ENCODE measurements at places on chromosomes 7 and 10.

GRCh38 chr7:66418537-66418936, 210.1 kb upstream of the KCTD7 start:
- DNase-seq, result no peak

- DNase-seq, result no peak
These were observed 125.3 kb downstream of the CUX1 start for GRCh38 chr7:101942603-101943210.

DNA sequence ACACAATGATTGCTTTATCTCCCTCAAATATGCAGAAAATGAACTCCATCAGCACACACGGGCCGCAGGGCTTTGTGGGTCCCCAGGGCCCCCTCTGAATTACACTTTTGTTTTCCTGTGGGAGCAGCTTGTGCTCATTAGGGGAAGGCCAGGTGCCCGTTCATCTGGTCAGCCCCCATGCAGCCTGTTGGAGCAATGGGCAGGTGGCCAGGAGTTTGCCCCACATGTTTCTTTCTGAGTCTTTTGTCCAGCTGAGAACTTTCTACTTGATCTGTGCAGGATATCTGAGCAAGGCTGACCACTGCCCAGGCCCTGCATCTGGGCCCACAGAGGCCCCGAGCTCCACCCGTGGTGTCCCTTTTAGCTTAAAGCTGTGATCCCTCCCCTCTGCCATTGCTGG, 105.3 kb upstream of the FAM20C start:
- DNase-seq, result no peak

- DNase-seq, result no peak
These were observed 74.7 kb downstream of the MKI67 start for GRCh38 chr10:128051548-128051947.

GRCh38 chr10:129517680-129518057, 50.6 kb downstream of the MGMT start:
- no peak for DNase-seq

- DNase-seq, result no peak
These were observed 764.3 kb downstream of the GRID1 start for GRCh38 chr10:85602306-85602705.

GRCh38 chr10:85152496-85152895, 824.1 kb downstream of the CCSER2 start:
- DNase-seq, result no peak

DNA sequence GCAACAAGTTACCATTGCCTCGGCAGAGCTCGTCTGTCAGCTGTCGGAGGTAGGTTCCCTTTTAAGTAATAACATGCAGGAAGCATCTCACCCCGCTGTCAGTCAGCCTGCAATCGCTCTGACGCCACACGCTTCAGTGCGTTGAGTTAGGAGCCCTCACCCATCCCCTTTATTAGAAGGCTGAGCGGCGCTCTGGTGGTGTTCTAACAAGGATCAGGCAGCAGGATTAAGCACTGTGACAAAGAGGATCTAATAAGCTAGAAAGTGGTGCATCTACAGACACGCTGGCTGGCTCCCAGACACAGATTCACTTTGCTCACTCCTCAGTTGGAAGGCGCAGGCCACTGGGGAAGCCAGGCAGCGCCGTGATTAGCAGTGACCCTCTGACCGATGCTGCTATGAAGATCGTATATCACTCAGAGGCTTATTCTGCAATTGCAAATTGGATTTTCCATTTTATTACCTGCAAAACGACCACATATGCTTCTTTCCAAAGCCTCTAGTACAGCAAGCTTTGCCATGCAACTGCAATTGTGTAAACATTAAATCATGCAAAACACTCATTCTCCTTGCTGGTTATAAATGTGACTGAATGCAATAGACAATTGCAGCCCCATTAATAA, 117.7 kb downstream of the RSU1 start:
- DNase-seq, result no peak

- peak; percentile 28 for DNase-seq
These were observed 32.5 kb downstream of the COL1A2 start for GRCh38 chr7:94426980-94427875.

DNA sequence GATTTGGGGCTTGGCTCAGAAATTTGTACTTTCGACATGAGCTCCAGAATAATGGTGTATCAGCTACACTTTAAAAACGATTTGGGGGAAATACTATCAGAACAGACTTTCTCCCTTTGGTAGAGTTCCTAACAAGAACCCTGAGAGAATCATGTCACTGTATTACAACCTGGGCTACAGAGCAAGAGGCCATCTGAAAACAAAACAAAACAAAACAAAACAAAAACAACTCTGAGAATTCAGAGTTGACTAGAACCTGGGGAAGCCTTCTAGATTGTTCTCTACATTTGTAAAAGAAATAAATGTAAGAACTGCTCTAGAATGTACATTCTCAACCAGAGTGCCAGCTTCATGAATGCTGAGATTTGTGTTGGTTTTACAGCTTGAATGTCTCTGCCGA, 262.6 kb upstream of the SEMA3D start:
- no peak for DNase-seq

DNA sequence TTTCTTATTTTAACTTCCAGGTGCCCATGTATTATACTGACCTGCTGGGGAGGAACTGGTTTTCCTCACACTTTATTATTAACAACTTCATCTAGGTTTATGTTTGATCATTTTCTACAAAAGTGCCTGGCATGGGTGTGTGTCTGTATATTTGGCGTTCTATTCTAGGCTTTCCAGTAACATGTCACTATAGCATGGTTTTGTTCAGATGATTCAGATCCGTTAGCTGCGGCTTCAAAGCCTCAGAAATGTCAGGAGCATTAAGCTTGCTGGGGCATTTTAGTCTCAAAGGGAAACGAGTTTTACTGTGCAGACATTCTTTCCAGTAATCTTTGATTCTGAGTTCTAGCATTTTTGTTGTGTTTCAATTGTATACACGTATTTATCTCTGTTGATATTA, 2.3 kb downstream of the INPP5A start:
- peak; percentile 76 for DNase-seq

GRCh38 chr10:79187121-79187940, 118.6 kb downstream of the ZMIZ1 start:
- no peak for DNase-seq

GRCh38 chr7:92727755-92728154, 108.6 kb downstream of the CDK6 start:
- peak; percentile 78 for DNase-seq

Measured in fibroblast of skin of right quadriceps (primary cell).